ENCODE measurements at places on chromosomes 16 and 17. TPM values are rescaled to one million over a fixed set of nuclear protein-coding genes. Genes with fewer than 3 reads are reported as not detected.

DNA sequence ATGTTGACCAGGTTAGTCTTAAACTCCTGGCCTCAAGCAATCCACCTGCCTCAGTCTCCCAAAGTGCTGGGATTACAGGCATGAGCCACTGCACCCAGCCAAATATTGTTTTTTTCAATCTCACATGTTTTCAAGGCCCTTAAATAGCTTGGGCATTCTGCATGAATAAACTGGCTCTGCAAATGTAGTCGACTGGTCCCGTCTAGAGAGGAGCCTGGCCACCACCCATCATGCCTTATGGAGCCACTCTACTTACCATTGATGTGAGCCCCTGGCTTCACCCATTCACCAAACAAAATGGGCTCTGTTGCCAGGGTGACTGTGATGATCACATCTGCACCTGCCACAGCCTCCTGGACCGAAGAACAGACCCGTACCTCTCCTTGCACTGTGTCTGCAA lies 10.8 kb downstream of the CRYM start:
- DNase-seq = no peak
- H3K4me1 ChIP-seq = peaks cover 19% of the 10 kb centered on the region
- H3K27ac ChIP-seq = no peak overlapping the region
- H3K27me3 ChIP-seq = no peaks in the 10 kb centered on the region
- no peak overlapping the region for H3K4me3 ChIP-seq

DNA sequence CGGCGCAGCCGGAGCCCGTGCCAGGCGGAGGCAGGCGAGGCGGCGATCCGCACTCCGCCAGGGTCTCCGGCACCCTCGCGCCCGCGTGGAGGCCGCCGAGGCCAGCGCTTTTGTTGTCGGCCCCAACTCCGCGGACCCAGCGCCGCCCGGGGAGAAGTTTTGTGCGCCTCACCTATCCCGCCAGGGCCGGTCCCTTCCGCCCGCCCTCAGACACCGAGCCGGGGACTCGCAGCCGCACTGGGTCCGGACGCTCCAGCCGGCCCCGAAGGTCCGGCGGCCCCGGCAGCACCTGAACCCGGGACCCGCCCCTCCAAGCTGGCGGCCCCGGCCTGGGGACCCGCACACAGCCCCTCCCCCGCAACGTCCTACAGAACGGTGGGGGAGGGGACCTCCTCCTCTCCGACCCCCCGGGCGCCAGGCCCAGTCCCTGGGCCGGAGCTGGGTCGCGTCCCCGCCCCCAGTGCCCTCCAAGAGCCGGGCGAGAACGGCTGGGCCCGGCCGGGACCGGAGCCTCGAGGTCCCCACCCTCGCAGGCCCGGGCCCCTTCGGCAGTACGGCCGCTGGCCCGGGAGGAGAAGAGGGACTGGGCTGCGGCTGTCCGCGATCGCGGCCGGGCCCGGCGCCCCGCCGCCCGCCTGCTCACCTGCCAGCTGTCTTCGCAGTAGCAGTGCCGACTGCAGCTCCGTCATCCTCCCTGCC lies 698 bp downstream of the UBE2G1 start:
- no peaks in the 10 kb centered on the region for H3K27me3 ChIP-seq
- peaks cover 16% of the 10 kb centered on the region for H3K4me1 ChIP-seq
- H3K4me3 ChIP-seq = peak overlapping the region; percentile 63
- peak; percentile 38 for DNase-seq
- H3K27ac ChIP-seq = no peak overlapping the region
- peaks cover 7% of the 10 kb centered on the region for H3K36me3 ChIP-seq

DNA sequence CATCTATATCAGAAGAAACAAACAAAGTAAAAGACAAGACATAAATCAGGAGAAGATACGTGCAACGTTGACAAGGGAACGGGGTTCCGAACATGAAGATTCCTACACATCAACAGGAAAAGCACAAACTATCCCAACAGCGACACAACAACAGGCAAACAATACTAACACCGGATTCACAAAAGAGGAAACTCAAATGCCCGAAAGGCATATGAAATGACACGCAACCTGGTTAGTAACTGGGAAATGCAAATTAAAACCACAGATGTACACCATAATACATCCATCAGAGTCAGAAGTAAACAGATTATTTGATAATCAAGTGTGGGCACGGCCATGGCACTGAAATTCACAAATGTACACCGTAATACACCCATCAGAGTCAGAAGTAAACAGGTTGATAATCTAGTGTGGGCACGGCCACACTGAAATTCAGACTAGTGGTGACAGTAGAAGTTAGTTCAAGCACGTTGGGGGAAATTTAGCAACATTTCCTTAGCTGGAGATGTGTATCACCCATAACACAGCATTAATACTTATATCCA lies 171.9 kb upstream of the RPH3AL start:
- H3K4me3 ChIP-seq = no peak overlapping the region
- H3K4me1 ChIP-seq = peaks cover 12% of the 10 kb centered on the region
- no peaks in the 10 kb centered on the region for H3K27me3 ChIP-seq
- peaks cover 21% of the 10 kb centered on the region for H3K36me3 ChIP-seq
- H3K27ac ChIP-seq = no peak overlapping the region

DNA sequence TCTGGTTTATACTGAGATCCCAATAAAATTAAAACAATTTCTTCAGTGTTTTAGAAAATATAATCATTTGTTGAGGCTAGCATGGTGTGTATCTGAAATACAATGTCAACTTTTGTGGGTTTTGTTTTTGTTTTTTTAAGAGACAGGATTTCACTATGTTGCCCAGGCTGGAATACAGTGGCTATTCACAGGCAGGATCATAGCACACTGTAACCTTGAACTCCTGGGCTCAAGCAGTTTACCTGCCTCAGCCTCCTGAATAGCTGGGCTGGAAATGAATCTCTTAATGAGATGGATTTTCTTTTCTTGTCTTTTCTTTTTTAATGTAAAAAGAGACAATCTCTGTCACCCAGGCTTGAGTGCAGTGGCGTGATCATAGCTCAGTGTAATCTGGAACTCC lies 12.1 kb downstream of the DDX42 start:
- peaks cover 9% of the 10 kb centered on the region for H3K36me3 ChIP-seq
- H3K4me1 ChIP-seq = peaks cover 1% of the 10 kb centered on the region
- no peaks in the 10 kb centered on the region for H3K27me3 ChIP-seq
- no peak overlapping the region for H3K4me3 ChIP-seq

GRCh38 chr17:3415610-3416009 lies 4.4 kb downstream of the OR3A3 start:
- no peak overlapping the region for H3K27ac ChIP-seq
- DNase-seq = no peak
- peaks cover 1% of the 10 kb centered on the region for H3K36me3 ChIP-seq
- no peaks in the 10 kb centered on the region for H3K4me1 ChIP-seq
- H3K27me3 ChIP-seq = no peaks in the 10 kb centered on the region

GRCh38 chr16:588639-588888 lies 1.3 kb upstream of the RAB40C start:
- peaks cover 12% of the 10 kb centered on the region for H3K27me3 ChIP-seq
- DNase-seq = peak; percentile 46
- peak overlapping the region; percentile 93 for H3K4me3 ChIP-seq
- peaks cover 20% of the 10 kb centered on the region for H3K4me1 ChIP-seq
- H3K36me3 ChIP-seq = peaks cover 3% of the 10 kb centered on the region

GRCh38 chr16:83533193-83533592 lies 274.6 kb upstream of the HSBP1 start:
- no peak overlapping the region for H3K4me3 ChIP-seq
- no peak overlapping the region for H3K27ac ChIP-seq
- H3K27me3 ChIP-seq = peaks cover 10% of the 10 kb centered on the region
- no peak for DNase-seq
- H3K4me1 ChIP-seq = no peaks in the 10 kb centered on the region
- H3K36me3 ChIP-seq = no peaks in the 10 kb centered on the region

CA10 gene
- 0.53 TPM for total RNA-seq

CES3 gene
- total RNA-seq = 2.7 TPM

CD300C gene
- not detected for total RNA-seq

FZD2 gene
- total RNA-seq = 73.6 TPM

SLC6A2 gene
- not detected for total RNA-seq
